ENCODE measurements at places on chromosomes 12 and 14. TPM values are rescaled to one million over a fixed set of nuclear protein-coding genes. Genes with fewer than 3 reads are reported as not detected.

THAP2 gene
- polyA plus RNA-seq = 2.8 TPM

AJUBA gene
- 5.3 TPM for polyA plus RNA-seq

ZC2HC1C gene
- 14.6 TPM for polyA plus RNA-seq

SLCO1B1 gene
- polyA plus RNA-seq = not detected

TAS2R50 gene
- polyA plus RNA-seq = not detected

SERPINA5 gene
- 2.0 TPM for polyA plus RNA-seq

GARIN6 gene
- polyA plus RNA-seq = not detected

KRT3 gene
- polyA plus RNA-seq = not detected

TAS2R14 gene
- 1.7 TPM for polyA plus RNA-seq

ANO2 gene
- 4.0 TPM for polyA plus RNA-seq

ENDOU gene
- polyA plus RNA-seq = 0.26 TPM

C14orf93 gene
- 3.2 TPM for polyA plus RNA-seq

JAG2 gene
- polyA plus RNA-seq = 23.7 TPM

PTPRB gene
- polyA plus RNA-seq = 27.1 TPM

CCND2 gene
- polyA plus RNA-seq = 28.4 TPM

TMEM179 gene
- 0.22 TPM for polyA plus RNA-seq

GALNT16 gene
- polyA plus RNA-seq = 9.6 TPM

Measured in heart right ventricle (tissue), 16 donors.